Lower lobe of right lung (tissue), 2 donors: ENCODE measurements at places on chromosomes 11 and 22. TPM values are rescaled to one million over a fixed set of nuclear protein-coding genes. Genes with fewer than 3 reads are reported as not detected.

Gene NPTXR
- total RNA-seq: 5.1 TPM

DNA sequence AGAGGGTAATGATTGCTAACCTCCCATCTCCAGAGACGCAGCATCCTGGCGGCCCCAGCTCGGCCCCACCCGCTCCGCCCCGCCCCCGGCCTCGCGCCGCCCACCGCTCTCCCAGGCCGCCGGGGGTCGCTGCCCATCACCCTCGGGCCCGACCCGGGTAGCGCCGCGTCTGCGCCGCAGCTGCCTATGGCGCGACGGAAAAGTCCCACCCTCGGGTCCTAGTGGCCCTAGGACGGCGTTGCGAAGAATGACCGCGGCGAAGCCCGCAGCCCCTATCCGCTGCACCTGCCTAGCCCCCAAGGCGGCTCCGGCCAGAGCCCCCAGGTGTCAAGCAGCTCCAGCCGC, 457 bp downstream of the CPSF7 start:
- DNase-seq: no peak

Gene TMEM25
- 18.3 TPM for total RNA-seq

DNA sequence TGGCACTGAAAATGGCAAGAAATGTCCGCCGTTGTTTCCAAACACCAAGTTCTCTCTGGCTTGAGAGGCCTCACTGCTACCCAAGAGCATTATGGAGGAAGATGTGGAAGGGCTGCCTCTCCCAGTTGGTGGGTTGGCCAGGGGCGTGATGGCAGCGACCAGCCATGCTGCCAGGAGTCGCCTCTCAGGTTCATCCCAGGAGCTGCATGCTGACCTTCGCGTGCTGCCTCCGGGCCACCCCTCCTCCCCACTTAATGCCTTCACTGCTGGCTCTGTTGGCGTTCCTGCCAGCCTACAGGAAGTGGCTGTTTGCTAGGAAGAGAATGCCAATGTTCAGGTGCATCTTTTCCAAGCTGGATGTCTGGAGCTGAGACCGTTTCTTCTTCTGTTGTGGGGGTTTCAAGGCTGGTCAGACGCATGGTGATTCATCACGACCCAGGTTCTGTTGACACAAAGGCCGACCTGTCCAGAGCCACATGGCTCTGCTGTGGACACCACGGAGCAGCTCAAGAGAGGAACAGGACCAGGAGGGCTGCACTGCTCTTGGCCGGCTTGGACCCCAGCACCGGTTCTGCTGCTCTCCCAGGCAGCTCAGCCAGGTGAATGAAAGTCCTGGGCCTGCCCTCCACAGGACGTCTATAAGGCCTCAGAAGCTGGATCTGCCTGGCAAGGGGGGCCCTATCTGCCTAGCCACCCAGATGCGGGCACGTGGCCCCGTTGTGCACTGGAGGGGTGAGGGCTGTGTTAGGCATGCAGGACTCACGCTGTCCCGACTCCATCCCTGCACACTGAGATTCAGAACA, 25.1 kb downstream of the TBX1 start:
- DNase-seq: peak; percentile 28

Gene IRAG1
- 12.9 TPM for total RNA-seq

DNA sequence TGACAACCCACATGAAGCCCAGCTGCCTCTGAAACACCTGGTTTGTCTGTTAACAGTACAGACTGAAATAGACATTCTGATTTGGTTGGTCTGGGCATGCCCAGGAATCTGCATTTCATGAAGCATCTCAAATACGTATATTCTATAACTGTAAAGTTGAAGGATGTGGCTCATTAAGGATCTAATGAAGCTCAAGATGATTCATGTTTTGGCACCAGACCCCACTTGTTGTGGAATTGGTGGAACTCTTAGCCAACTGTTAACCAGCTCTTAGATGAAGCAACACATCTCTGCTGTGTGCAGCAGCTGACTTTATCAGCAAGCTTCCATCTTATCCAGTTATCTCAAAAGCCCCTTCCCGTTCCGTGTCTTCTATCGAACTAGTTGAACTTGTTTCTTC, 232.2 kb downstream of the INSC start:
- DNase-seq: no peak

DNA sequence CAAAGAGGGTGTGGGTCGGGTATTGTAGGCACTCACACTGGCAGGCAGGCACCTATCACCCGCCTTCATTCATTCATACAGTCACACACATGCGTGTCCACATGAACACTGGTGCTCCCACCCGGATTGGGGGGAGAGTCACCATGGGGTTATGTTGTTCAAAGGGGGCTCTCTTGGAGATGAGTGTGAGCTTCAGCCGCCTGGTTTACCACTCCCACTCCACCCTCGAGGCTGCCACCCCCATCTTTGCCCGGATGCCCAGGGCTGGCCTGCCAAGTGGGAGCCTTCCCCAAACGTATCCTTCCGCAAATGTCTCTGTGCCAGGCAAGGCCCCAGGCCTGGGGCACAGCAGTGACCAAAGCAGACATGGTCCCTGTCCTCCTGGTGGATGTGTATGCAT, 22.6 kb downstream of the MRGPRD start:
- DNase-seq: peak; percentile 13

- DNase-seq: no peak
These were observed 75.9 kb downstream of the KCNQ1 start for GRCh38 chr11:2520736-2521035.

Gene KCNJ11
- 4.3 TPM for total RNA-seq

GRCh38 chr11:116986521-116987105, 111.6 kb downstream of the SIK3 start:
- DNase-seq: no peak

Gene MMP8
- total RNA-seq: 0.44 TPM

- no peak for DNase-seq
These were observed 56.3 kb downstream of the ZNF280B start for GRCh38 chr22:22452211-22452610.

Gene MYBPC3
- total RNA-seq: 0.86 TPM

DNA sequence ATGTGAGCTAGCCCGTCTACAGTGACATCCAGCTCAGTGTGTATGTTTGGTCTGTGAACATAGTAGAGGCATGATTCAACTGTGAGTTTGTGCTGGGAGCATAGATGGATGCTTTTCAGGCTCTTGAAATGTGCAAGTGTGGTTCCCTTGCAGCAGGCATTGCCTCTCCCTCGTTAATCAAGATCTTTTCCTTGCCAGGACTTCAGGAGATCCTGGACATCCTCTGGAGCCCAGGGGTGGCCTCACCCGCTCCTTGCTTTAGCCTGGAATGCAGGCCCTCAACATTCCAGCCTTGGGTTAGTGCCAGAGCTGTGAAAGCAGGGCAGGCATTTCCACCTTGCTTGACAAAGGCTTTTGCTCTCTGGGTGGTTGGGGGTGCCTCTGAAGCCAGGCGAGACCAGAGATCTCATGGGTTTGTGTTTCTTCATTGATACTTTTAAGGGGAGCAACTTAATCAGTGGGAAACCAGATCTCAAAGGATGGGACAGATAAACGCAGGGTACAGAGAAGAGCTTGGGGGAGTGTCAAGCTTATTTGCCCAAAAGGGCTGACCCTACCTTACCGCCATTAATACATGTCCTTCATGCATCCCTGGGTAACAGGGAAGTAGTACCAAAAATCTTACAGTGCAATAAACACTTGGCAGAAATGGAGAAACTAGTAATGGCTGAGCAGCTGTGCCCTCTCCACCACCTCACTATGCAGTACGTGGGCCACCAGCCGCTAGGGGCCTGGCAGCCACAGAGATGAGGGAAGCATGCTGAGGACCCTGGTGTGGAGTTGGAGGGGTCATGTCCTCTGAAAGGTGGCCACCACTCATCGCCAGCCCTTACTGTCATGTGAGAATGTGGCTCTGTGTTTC, 72.1 kb downstream of the PTPRJ start:
- DNase-seq: peak; percentile 85

Gene RIC3
- 12.7 TPM for total RNA-seq
